ENCODE measurements at places on chromosomes 3 and 15.

GRCh38 chr3:3998140-3998922, 199.1 kb downstream of the LRRN1 start:
- no peak for DNase-seq

GRCh38 chr3:24496529-24497482, 2.2 kb upstream of the THRB start:
- peak; percentile 49 for DNase-seq

- no peak for DNase-seq
Measured at GRCh38 chr15:45670091-45670490, 35.3 kb downstream of the SQOR start.

- DNase-seq, result no peak
Measured at GRCh38 chr15:82750831-82751180, 41.1 kb upstream of the AP3B2 start.

DNA sequence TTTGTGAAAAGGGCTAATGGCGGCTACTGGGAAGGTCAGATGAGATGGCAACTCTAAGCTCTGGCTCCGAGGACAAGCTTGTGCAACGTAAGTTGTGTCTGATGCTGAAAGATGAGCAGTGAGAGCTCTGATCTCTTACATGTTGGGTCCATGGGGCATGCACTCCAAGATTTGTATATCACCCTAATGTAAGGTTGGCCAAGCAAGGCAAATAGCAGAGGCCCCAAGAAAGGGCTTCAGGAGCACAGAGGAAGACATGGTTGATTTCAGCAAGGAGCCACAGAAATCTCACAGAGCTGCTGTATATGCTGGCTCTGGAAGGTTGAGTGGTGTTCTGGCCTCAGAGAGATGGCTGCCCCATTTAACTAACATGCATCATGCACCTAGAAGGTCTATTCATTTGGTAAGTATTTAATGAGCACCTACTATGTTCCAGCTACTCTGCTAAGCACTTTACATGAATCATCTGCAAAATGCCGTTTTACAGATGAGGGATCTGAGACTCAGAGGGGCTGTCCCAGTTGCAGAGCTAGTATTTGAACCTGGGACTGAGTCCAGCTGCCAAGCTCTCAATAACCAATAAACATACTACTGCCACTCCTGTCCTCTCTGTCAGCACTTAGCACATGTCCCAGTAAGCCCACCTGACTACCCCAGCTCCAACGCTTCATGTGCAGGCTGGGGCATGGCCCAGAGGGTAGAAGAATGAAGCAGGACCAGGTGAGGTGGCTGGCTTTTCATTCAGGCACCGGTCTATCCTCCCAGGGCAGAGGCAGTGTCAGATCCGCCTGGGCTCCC, 27.8 kb upstream of the ATP2B2 start:
- DNase-seq, result no peak

DNA sequence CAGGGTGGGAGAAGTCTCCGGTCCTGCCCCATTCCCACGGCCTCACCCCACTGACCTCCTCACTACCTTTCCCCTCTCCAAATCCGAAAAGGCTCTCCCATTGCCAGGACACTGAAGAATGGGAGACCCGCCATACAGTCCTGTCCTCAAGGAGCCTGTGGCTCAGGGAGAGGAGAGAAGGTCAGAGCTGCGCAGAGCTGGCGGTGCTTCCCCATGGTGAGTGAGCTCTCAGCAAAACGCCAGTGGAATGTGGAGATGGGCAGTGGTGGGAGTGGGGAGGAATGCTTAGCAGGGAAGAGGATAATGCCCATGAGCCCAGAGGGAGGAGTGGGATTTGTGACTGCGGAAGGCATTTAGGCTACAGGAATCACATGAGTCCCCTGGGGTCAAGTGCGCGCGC, 20.1 kb downstream of the FAM43A start:
- DNase-seq, result no peak

GRCh38 chr3:139534992-139535879, 4.3 kb downstream of the RBP1 start:
- peak; percentile 89 for DNase-seq

- DNase-seq, result no peak
Measured at GRCh38 chr3:153099131-153099530, 62.9 kb upstream of the RAP2B start.

- no peak for DNase-seq
Measured at GRCh38 chr3:32758375-32758753, 59.4 kb upstream of the TRIM71 start.

- no peak for DNase-seq
Measured at GRCh38 chr3:42780892-42781700, 8.0 kb upstream of the CCDC13 start.

- DNase-seq, result no peak
Measured at GRCh38 chr15:41513506-41514227, at the start of gene LTK. TSS of gene LTK (minus strand) at chr15:41513827. CDS start at chr15:41513709, 118 bp downstream.

DNA sequence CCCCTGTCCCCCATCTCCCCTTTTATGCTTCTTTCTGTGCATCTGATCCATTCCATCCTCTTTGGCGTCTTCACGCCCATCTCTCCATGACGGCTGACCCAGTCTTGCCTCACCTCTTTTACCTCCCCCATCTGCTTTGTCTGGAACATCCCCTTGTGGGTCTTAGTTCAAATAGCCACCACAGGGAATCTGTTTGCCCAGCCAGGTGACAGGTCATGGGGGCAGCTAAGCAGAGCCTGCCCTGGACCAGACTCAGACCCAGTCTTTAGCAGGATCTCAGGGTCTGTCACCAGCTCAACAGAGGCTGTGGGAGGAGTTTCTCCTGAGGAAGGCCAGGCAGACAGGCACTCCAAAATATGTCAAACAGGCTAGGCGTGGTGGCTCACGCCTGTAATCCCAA, 28.1 kb downstream of the COLQ start:
- DNase-seq, result no peak

DNA sequence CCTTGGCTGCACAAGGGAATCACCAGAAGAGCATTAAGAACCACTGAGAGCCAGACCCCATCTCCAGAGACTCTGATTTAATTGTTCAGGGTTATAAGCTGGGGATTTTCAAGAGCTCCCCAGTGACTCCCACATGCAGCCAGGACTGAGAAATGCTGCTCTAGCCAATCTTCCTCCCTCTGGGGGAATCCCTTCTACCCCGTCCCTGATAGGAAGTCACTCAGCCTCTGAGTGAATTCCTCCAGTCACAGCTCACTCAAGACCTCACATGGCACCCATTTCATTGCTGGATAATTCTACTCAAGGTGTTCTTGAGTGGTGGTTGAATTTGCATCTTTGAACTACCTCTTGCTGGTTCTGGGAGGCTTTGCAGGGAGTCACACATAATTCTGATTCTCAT, 10.7 kb downstream of the CCR3 start:
- no peak for DNase-seq

GRCh38 chr3:45244356-45244755, 18.3 kb upstream of the TMEM158 start:
- DNase-seq, result no peak

GRCh38 chr3:16587681-16588060, 17.6 kb downstream of the DAZL start:
- DNase-seq, result no peak

- DNase-seq, result no peak
Measured at GRCh38 chr15:71202712-71203111, 87.4 kb downstream of the THSD4 start.

DNA sequence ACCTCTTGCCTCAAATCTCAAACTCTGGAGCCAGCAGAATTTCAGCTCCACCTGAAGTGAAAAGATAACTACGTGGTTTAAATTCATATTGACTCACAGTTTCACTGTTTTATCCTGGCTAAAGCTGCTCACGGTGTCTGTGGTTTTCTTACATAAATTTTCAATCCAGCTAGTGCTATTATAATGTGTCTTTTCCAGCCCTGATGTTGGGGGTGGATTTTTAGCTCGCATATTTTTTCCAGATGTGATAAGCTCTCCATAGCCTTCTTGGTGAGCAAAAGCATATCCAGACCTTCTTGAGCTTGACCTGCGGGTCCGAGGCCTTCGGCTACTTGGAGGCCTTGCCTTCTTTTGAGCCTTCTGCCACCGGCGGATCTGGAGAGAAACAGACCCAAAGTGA, 239.3 kb downstream of the DTWD1 start:
- DNase-seq, result no peak

GRCh38 chr15:94186770-94187331, 44.5 kb upstream of the MCTP2 start:
- no peak for DNase-seq

- DNase-seq, result no peak
Measured at GRCh38 chr3:186368717-186369116, 6.7 kb upstream of the DGKG start.

DNA sequence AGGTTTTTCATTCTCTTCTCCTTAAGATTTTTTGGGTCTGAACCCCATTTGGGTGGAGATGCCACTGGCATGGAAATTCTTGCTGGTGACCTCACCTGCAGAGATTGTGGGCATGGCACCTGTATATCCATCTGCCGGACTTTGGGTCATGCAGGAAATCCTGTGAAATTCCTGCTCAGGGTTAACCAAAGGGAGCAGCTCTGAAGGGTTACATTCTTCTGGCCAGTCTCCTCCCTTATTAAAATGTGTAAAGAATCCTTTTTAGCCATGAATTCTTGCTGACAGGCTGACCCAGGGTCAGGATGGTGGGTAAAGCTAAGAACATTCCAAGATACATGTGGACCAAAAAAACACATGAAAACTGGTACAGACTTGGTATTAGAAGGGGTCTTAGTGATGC, 27.4 kb downstream of the ARHGEF26 start:
- DNase-seq, result no peak

DNA sequence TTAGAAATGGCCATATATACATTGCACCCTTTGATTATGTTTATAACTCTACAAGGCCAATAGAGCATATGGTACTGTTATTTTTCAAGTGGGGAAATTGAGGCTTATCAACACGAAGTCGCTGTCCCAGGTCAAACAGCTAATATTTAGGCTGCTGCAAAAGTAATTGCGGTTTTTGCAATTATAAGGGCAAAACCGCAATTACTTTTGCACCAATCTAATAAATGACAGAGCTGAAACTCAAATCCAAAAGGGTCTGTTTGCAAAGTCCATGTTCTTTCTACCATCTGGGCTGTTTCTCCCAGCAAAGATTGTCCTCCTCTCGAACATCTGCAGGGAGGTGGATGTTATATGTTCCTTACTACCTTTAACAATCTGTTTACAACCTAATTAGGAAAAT, 147.2 kb downstream of the CADPS start:
- DNase-seq, result no peak

GRCh38 chr3:116815321-116815720, 105.7 kb downstream of the TUSC7 start:
- DNase-seq, result no peak

- DNase-seq, result no peak
Measured at GRCh38 chr3:57820479-57820878, 64.4 kb downstream of the SLMAP start.

DNA sequence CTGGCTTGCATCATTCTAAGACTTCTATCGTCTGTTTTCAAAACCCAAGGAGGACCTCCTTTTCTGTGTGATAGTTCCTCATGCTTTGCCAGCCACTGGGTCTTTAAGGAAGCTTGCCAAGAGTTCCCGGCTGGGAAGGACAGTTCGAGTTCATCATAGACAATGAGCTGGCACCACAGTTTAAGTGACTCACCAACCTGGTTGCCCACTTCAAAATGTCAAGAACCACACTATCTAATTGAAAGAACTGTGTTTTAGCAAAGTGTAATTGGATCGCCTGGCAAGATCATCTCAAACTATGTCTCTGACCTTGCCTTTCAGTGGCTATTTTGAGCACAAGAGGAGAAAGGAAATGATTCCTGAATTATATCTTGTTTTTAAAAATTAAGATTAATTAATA, 27.9 kb downstream of the SOX2 start:
- no peak for DNase-seq

DNA sequence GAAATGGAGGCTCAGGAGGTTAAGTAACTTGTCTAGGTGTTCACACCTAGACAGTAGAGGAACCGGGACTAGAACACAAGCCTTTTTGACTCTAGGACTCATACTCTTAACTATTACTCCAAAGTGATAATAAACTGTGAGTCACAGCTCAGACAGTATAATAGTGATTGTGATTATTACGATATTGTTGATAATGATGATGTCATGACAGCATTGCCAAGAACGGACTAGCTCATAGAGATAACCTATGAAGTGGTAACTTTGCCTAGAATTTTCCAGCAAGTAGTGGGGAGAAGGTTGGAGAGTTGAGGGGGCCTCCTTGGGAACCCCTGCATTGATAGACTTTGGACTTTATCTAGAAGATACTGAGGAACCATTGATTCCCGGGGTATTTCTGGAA, 34.0 kb downstream of the STARD5 start:
- no peak for DNase-seq

- DNase-seq, result no peak
Measured at GRCh38 chr3:121998611-121999473, 23.2 kb downstream of the ILDR1 start.

DNA sequence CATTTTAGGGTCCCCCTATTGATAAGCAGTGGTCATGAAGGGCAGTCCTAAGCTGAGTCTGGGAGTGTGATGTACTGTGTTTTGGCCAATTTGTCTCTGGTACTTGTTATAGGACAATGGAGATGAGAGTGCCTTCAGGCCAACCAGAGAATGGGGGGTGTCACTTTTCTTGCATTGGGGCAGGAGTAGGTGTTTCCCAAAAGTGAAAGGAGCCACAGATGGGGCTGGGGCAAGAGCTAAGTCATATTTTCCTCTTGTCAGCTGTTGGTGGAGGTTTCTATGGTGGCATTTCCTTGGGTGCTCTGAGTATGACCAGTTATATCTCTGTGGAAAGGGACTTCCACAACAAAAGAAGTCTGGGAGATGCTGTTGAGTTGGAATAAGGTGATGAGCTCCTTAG, 24.7 kb upstream of the BSN start:
- no peak for DNase-seq

- DNase-seq, result no peak
Measured at GRCh38 chr15:100031665-100032357, 298.6 kb upstream of the LYSMD4 start.

DNA sequence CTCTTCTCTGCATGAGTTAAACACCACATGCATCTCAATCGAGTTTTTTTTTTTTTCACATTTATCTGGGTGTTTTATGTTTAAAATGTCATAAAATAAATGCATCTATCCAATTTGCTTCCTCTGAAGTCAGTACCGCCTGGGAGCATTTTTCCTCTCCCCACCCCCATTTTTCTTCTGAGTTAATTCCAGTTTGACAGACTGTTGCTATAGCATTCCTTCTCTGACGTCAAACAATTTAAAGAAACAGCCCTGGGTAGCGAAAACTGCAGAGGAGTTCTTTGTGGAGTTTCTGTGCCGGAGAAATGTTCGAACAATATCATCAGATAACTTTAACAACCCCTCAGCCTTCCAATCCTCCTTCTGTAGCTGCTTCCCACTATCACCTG, 900 bp upstream of the GNB4 start:
- no peak for DNase-seq

DNA sequence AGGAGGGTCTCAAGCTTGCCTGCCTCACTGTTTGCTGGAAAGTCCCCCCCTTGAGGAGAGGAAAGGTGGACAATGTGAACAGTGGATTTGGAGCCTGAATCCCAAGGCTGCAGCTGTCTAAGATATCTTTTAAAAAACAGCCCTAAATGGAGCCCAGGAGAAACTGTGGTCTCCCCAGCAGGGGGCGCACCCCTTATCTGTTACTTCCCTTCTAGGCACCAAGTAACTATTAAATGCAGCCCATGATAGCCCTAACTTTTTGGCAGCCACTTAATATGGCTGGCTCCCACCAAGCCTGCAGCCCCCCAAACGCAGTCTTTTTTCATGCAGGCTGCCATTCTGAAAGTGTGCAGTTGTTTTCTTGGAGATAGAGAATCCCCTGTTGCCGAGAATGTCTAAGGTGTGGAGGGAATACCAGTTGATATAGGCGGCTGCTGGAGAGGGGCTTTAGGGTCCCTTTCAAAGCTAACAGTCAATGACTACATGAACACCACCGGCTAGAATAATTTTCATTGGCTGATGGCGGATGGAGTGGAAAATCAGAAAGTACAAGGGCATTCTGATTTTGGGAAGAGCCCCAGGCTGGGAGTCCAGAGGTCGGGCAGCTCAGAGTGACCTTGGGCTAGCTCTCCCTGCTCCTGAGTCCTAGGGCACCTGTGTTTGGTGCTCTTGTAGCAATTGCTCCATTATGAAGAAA, 1.3 kb downstream of the RHCG start:
- no peak for DNase-seq

All from posterior cingulate gyrus (tissue), 11 donors.